ENCODE measurements at places on chromosomes 7 and 10.

DNA sequence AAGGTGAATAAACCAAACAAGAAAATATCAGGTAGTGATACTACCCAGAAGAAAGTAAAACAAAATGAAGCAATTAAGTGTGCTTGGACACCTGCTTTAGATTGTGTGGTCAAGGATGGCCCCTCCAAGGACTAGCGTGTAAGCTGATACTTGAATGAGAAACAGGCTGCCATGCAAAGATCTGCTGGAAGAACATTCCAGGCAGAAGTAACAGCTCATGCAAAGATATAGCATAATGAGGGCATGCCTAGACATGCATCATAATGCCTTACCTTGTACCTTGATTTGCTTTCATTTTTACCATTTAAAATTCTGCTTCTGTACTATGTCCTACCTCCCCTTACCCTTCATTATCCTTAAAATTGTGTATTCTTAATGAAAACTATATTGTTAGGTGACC, 74.8 kb upstream of the HDAC9 start:
- no peak for DNase-seq

DNA sequence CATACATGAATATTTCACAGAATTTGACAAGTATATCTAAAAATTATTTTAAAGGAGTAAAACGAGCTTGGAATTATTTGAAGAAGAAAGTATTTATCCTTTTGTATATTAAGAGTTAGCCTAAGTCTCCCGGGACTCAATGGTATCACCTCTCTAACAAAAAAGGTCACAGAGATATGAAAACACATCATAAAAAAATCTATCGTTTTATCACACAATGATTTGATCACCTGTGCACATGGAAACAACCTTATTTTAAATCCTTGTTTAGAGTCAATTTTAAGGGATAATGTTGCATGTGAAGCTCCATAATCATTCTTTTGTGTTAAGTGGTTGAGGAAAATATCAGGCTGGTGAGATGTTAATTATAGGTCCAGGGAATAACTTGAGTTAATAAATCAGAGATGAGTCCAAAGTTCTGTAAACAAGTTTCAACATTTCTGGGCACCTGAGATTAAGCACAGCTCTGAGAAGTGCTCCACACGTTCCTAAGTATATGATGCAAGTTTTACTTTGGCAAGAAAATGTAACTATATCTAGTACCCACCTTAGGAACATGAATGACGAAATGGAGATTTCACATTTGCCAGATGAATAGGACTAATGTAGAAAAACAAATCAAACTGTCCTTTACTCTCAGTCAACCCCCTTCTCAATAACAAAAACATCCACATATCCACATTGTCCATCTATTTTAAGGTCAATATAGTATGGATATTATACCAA, 148.5 kb upstream of the AKR1E2 start:
- no peak for DNase-seq

- no peak for DNase-seq
Observed at GRCh38 chr7:73799282-73800141, 29.4 kb upstream of the CLDN3 start.

GRCh38 chr10:2986391-2986801, 81.0 kb upstream of the PFKP start:
- no peak for DNase-seq

GRCh38 chr7:32890010-32890792, 1.4 kb downstream of the KBTBD2 start:
- no peak for DNase-seq

- no peak for DNase-seq
Observed at GRCh38 chr10:44947371-44948152, 12.0 kb upstream of the RASSF4 start.

DNA sequence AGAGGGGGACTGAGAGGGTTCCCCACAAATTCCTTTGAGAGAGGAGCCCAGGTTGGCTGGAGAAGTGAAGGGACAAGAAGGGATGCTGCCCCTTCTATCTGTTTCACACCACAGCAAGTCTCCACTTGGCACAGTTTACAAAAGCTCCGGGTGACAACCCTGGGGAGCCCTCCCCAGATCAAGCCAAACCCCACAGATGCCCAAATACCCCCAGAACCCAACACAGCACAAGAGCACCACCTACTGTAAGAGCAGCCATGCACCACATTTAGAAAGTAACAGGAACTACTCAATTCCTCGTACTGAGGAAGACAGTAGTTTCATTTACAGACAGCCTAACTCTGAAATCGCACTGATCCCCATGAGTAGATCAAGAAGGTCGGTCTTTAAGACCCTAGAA, 67.8 kb upstream of the ATP6V0A4 start:
- DNase-seq = no peak

DNA sequence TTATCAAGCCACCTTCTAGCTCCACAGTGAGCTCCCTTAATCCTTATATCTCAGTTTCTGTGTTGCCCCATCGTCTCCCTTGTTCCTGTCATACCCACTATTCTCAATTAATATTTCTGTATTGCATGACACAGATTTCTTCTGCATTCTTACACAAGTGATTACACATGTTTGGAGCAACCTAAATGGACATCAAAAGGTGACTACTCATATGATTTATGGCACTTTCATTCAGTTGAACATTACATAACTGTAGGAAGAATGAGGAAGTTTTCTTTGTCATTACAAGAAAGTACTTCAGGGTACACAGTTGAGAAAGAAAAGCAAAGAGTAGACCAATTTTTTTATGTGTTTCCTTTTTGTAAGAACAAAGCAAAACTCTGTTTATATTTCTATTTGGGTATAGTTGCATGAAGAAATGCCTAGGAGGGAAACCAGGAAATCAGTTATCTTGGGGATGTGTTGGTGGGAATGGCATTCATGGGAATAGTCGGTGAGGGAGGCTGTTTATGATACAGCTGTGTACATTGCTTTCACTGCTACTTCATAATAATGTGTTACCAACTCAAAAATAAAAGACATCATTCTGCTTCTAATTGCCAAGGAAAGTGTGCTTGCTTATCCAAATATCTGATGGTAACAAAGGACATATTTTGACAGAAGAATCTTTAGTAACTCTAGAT, 23.6 kb upstream of the PRSS37 start:
- DNase-seq = no peak

- DNase-seq = no peak
Observed at GRCh38 chr7:54897891-54898290, 120.9 kb upstream of the EGFR start.

- DNase-seq = no peak
Observed at GRCh38 chr7:150685219-150686029, at the start of gene GIMAP2. GIMAP2 (plus strand) TSS chr7:150685706; CDS start chr7:150687060, 1,354 bp downstream.

DNA sequence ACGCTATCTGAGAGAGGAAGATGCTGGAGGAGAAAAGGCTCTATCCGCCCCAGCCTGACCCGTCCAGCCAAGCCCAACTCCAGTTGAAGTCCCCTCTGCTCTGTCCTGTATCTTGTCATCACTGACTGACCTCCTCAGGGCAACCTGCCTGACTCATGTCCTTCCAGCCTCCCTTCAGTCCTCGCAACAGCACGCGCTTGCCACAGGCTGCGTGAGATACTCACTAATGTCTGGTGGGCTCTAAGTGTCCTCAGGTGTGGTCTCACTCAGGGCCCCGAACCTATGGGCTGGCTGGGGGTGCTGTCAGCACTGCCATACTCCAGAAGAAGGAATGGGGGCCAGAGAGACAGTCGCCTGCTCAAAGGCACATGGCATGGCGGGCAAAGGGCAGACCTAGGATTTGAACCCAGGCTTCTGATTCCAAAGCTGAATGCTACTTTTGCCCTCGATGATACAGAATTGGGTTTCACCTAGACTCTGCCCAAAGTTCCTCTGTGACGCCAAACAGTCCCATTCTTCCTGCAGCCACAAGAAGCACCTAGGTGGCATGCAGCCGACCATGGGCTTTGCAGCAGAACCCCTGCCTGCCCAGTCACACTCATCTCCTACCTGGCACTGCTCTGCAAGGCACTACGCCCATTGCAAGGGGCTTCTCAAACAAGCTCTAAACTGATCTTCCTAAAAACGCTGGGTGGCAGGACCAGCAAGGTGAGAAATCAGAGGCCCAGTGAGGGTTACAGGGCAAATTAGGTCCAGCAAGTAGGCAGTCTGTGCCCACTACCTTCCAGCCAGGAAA, 8.5 kb downstream of the FAM53B start:
- no peak for DNase-seq

GRCh38 chr7:3695602-3696001, 394.6 kb downstream of the SDK1 start:
- DNase-seq = no peak

DNA sequence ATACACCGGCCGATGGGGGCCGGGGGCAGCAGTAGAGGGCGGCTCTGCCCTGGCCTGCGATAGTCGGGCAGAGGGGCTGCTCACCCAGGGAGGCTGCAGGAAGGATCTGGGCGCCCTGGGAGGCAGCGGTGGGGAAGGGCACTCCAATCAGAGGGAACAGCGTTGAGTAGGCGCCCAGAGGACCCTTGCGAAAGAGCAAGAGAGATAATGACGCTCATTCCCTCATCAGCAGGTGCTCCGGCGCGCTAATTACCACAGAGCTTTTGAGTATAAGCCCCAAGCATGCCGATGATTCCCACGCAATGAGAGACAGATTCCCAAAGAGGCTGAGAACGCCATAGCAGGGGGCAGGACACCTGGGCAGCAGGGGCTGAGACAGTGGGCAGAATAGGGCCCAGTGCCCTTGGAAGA, 215.3 kb downstream of the MAD1L1 start:
- no peak for DNase-seq

DNA sequence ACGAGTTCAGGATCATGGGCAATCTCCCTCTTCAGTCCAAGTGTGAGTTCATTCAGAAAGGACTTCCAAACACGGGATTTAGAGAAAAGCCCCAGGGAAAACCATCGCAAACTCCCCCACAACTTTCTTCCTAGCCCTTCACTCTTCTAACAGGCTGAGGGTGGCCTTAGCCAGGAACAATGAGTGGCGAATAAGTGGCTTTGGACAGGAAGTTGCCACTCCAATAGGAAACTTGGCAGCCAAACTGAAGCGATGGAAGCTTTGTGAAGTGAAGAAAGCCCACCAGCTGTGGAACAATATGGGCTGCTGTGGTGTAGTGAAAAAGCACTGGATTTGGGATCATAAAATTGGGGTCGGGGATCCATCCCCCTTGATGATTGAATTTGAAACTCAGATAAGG, 193.2 kb downstream of the TEX36 start:
- DNase-seq = no peak

DNA sequence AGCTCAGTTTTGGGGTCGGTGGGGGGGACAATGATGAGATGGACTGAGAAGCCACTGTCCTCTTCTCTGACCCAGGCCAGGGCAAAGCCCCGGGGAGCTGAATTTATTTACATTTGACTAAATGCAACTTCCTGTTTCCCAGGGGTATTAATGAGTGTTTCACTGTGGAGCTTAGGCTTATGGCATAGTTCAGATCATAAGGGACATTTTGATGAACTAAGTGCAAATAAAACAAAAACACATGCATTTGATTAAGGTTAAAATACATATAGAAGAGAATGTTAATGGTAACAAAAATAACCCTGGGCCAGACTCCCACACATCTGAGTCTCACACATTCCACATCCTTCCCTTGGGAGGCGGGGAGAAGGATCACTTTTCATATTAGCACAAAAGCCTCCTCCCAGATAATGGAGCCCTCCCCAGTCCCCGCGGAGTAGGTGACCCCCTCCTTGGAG, 320.6 kb downstream of the FRMD4A start:
- no peak for DNase-seq

DNA sequence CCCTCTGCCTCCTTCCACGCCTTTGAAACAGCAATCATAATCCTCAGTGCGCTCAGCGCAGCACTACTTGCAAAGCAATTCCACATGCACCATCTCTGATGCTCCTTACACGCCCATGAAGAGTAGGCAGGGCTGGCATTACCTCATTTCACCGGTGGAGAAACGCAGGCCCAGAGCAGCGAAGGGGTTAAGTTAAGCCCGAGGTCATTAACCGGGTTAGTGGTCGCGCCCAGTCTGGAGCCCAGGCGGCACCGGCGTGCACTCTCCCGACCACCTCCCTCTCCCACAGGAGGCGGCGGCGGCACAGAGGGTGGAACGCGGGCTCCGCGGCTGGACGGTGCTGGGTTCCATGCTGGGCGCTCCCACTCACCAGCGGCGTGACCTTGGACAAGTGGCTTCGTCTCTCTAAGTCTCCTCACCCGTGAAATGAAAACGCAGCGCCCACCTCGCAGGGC, 515 bp downstream of the FASTK start:
- no peak for DNase-seq

GRCh38 chr10:93334901-93335327, 147.2 kb downstream of the MYOF start:
- DNase-seq = no peak

DNA sequence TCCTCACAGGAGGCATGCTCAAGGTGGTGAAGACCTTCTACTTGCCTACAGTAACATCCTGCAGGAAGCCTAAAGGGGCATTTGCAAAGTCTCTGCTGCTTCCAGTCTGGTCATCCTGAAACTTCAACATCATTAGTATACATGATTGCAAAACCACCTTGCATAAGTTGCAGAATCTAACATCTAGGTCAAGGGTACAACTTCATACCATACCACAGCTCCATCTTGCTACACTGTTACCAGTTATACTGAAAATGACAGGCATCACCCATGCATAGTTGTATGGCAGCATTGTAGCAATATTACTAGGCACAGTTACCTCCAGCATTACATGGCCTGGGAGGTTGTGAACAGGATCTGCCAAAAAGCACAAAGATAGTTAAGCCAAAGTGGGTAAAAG, 13.7 kb upstream of the MACROH2A2 start:
- DNase-seq = no peak

Measured in stimulated activated CD4-positive, alpha-beta T cell treated with anti-CD3 and anti-CD28 coated beads, Interleukin-15, amount 100 ng/mL, for 1 hour (primary cell).